Activated CD4-positive, alpha-beta memory T cell treated with anti-CD3 and anti-CD28 coated beads for 36 hours (primary cell): ENCODE measurements at places on chromosomes 4 and X.

DNA sequence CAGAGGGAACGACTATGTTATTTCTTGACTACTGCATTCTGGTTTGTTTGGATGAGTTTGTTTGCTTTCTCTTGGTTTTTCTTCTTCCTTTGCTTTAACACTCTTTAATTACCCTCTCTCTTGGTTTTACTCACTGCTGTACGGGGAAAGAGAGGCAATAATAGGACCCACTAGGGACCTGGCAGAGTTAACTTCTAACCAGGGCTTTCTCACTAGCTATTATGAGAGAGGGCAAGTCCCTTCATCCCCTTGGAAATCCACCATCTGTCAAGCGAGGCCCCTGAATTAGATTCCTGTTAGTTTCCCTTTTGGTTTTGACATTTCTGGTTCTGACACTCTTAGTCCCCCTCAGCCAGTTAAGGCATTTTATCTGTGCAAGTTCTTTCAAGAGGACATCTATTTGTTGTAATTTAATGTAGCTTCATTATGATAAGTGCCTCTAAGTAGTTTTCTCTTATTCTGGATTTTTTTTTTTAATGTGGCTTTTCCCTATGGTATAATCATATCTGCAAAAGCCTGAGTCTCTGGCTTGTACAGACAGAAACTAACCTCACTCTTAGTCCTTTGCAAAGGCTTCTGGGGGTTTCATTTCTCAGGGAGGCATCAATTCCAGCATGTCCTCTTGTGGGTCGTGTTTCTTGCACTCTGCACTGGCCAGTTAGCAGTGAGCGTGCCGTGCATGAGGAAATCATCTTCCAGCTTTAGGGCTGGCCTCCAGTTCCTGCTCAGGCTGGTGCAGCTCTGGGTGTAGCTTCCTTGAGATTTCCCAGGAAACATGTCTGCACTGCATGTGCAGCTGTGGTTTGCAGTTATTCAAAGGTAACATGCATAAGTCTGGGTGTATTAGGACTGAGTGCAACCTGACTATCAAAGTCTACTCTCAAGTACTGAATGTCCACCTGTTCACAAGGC, 221.3 kb downstream of the STIM2 start:
- DNase-seq, result no peak

DNA sequence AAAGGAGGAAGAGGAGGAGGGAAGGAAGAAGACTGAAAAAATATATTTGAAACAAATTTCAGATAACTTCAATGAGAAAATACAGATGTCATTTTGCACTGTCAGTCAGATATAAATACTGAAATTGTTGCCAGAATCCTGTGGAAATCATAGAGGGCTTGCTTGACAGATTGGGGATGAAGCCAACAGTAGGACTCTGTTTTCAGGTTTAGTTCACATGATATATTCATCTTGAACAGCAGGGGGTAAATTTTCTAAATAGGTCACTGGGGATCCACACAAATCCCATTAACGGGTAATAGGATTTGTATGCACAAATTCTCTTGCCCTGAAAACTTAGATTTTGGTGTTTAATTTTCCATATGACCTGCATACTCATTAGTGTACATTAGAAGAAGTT, 103.3 kb upstream of the PCDH18 start:
- no peak for DNase-seq

- no peak for DNase-seq
Measured at GRCh38 chr4:31617667-31618066, 897.5 kb downstream of the PCDH7 start.

GRCh38 chr4:176189891-176190795, 5.2 kb downstream of the SPATA4 start:
- no peak for DNase-seq

DNA sequence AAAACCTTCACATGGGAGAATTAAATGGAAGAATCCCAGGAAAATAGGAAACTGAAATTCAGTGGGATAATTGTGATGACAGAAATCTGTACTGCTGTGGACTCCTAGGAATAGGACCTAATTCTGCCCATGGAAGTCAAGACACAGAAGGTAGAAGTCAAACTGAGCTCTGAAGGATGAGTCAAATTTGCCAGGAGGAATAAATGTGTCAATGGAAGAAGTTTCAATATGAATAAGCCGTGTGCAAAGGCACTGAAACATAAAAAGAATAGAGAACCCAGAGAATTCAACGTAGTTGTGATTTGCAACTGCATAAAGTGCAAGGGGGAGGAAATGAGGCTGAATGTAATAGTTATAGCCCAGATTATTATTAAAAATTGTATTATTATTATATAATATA, 11.6 kb downstream of the ENAM start:
- no peak for DNase-seq

- DNase-seq, result no peak
Measured at GRCh38 chr4:165785337-165785736, 87.7 kb upstream of the TLL1 start.

DNA sequence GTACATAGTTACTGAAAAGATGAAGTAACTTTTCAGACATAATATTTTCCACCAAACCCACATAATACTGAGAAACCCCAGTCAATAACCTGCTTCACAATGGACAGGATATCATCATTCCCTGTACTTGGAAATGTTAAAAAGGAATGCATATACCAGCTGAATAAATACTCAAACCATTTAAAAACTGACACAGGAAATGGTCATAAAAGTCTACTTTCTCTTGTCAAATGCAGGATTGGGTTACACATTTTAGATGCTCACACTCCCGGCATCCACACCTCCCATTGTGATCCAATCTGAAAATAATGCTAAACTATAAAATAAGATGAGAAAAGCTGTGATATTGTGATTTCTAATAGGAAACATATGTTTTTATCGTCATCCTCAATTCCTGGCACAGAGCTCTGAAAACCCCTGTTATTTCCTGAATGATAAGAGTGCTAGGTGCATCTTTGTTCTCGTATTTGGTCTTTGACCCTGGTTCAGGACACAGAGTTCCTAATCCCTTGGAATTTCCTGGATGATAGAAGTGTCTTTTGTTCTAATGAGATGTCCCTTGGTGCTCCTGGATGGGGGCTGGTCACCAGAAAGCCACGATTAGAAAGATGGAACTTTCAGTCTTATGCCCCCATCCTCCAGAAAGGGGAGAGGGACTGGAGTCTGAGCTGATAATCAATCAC, 821.3 kb downstream of the TRIML1 start:
- DNase-seq, result no peak

DNA sequence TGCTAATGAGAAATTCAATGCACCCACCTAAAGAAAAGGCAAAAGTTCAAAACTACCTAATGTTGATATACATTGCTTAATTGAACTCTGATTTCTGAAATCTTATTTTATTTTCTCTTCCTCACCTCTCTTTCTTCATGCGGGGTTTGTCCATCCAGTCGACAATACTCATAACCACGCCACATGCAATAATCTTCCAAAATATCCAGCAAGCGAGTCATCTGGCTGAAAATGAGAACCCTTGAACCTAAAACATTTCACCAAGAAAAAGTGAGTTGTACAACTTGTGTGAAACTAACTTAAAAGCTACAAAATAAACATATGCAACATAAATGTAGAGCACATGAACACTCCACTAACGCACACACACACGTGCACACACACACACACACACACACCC, 26.7 kb downstream of the SMARCA1 start:
- DNase-seq, result no peak

DNA sequence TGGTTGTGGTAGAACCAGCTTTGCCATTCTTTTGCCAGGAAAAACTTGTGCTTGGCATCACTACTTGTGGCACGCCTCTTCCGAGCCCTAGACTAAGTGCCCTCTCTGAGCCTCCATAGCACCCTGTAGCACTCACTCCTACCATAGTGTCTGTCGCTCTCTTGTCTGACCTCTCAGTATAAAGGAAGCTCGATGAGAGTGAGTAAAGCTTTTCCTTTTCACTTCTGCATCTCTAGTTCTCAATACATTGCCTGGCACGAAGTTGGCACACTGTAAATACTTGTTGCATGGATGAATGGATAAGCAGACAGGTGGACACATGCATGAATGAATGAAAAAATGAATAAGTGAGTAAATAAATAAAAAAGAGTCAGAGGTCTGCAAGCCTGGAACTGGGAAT, 48.3 kb downstream of the TLR10 start:
- DNase-seq, result no peak

DNA sequence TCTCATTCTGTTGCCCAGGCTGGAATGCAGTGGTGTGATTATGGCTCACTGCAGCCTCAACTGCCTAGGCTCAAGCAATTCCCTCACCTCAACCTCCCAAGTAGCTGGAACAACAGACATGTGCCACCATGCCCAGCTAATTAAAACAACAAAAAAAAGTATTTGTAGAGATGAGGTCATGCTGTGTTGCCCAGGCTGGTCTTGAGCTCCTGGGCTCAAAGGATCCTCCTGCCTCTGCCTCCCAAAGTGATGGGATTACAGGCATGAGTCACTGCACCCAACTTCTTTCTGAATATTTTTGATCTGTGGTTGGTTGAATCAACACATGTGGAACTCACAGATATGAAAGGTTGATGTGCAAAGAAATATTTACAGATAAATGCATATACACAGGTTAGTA, 18.5 kb upstream of the SEPTIN11 start:
- no peak for DNase-seq

DNA sequence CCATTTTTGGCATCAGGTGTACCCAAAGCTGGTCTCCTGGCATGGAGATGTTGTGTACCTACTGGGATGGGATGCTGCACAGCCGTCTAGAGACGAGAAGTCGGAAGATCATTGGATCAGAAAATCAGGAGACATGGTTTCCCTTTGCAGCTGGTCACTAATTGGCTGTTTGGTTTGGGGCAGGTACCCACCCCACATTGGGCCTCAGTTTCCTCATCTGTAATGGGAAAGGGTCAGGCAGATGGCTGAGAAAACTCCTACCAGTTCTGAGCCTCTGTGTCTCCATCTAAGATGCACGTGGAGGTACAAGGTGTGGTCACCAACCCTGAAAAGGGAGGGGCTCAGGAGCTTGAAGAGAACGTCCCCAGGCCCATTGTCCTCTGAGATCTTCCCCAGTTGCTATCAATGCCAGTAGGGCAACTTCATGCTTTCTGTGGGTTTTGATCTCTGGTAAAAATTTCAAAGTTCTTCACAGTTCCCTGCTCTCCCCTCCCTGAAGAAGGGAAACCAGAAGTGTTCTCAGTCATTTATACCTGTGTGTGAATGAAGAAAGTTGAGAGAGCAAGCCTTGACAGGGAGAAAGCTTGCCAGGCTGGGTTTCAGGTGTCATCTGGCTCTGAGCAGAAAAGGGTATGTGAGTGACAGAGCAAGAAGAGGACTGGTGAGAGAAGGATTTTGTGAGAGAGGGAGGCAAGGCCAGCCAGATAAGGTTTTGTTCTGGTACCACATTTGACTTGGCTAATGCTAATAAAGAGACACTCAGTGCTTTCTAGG, 15.1 kb downstream of the TSC22D3 start:
- no peak for DNase-seq

- DNase-seq, result no peak
Measured at GRCh38 chr4:36024901-36025660, 219.2 kb downstream of the ARAP2 start.

DNA sequence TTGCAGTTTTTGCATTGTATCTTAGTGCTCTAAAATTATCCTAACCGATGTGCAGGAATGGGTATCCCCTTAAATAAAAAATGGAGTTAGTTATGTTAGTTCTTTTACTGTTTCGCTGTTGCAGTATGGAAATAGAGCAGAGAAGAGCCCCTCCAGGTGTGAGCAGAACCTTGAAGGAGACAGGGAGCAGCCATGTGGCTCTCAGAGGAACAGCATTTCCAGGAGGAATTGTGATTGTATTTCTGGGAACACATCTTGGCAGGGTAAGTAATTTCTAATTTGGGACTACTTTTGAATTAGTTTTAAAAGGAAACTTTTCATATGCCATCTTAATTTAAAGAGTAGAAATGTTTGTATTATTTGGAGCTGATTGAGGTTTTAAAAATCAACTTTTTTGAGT, 5.3 kb upstream of the CCDC158 start:
- DNase-seq, result no peak

GRCh38 chrX:125507119-125507518, 187.4 kb downstream of the TEX13C start:
- DNase-seq, result no peak

DNA sequence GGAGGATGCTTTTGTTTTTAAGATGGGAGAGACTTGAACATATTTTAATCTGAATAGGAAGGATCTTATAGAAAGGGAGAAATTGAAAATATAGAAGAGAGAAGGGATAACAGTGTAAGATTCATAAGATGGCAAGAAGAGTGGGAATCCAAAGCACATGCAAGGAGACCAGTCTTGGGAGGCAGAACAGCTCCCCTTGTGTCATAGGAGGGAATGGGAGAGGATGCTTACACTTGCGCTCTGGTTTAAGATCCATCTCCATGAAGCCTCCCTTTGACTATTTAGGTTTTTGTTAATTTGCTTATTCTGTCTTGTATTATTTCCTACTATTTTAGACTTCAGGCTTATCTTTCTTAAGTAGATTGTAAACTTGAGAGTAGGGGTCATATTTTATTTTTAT, 42.7 kb downstream of the KIF4A start:
- DNase-seq, result no peak
